GOT3 (cell line): ENCODE measurements at places on chromosomes 6 and 20.

- no peak for DNase-seq
Measured at GRCh38 chr6:167588920-167589614, 237.6 kb upstream of the AFDN start.

GRCh38 chr6:34237722-34238584 lies 1.3 kb downstream of the HMGA1 start:
- DNase-seq, result no peak

GRCh38 chr6:10268611-10269310 lies 146.1 kb downstream of the TFAP2A start:
- no peak for DNase-seq

- no peak for DNase-seq
Measured at GRCh38 chr6:169291646-169292337, 38.1 kb upstream of the THBS2 start.

- DNase-seq, result no peak
Measured at GRCh38 chr20:37274851-37275524, 13.4 kb upstream of the GHRH start.

- DNase-seq, result no peak
Measured at GRCh38 chr6:119584088-119584487, 234.5 kb upstream of the MAN1A1 start.

DNA sequence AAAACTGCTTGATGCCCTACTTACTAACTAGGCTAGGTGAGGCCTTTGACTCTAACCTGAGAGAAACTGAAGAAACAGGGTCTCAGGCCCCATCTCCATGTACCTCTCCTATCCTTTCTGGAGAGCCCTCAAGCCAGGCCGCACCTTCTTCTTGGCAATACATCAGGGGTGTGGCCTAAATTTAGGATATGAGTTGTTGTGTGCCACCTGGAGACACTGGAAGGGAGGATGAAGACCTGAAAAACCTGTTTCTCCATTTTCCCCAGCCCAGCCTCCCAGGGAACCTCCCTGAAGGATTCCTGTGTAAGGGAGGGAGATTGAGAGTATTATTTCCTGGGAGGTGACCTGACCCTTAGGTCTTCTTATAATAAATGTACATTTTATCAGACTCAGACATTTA lies 3.1 kb downstream of the LY6G6D start:
- no peak for DNase-seq

DNA sequence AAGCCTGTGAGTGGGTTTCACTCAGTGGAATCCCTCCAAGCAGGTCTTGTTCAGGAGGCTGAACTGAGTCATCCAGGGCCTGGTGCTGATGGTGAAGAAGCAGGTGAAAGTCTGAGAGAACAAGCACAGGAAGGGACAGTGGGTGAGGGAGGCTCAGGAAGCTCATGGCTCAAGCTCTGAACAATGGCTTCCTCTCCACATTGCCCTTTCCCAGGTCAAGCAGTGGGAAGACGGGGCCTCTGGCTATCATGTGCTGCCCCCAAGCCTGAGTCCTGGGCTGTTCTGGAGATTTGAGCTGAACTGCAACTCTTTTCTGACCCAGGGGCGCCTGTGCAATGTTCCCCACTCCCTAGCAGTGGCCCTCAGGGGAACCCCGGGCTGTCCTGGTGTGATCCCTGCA lies 3.4 kb downstream of the CST9L start:
- DNase-seq, result no peak

DNA sequence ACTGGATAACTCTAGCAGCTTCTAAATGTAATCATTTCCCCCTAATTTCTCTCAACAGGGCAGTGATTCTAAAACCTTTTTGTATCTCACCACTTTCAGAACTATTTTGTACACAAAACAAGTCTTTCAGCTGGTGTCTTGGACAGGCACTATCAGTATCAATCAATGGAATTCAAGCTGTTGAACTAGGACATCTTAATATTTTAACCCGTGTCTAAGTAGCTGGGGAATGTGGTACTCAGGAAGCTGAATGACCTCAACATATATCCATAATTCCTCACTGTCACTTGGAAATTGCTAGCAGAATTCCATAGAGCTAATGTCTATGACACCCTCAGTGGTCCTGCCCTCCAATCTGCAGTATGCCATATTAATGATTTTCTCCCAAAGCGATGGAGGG lies 24.5 kb downstream of the ADAT2 start:
- no peak for DNase-seq

DNA sequence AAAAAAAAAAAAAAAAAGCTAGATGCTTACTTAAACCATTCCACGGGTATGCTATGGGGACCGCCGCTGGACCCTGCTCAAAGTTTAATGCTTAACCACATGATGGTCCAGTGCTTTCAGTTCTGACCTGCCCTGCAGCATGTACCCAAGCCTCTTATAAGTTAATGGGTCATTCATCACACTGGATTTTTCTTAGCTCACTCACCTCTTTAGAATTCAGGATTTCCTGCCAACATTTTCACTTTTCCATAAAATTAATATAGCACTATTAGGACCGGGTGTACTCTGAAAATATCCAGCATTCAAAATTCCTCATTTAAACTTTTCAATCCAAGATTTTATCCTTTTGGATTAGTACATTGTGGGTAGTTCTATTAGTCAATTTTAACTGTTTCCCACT lies 140.8 kb downstream of the ALDH8A1 start:
- no peak for DNase-seq

GRCh38 chr20:12502443-12502842 lies 506.3 kb upstream of the SPTLC3 start:
- DNase-seq, result no peak

GRCh38 chr20:35304956-35305355 lies 12.7 kb upstream of the FAM83C start:
- no peak for DNase-seq

DNA sequence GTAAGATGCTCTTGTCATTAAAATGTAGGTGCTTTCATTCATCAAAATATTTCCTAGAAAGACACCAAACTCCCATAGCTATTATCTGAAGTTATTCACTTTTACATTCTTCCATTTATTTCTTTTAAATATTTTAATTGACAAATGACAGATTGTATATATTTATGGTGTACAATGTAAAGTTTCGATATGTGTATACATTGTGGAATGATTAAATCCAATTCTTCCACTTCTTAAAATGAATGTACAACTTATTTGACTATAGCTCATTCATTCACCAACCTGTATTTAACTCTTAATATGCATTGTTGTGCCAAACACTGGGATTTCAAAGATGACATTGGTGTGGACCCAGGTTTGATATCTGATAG lies 41.0 kb downstream of the CCN2 start:
- DNase-seq, result no peak

DNA sequence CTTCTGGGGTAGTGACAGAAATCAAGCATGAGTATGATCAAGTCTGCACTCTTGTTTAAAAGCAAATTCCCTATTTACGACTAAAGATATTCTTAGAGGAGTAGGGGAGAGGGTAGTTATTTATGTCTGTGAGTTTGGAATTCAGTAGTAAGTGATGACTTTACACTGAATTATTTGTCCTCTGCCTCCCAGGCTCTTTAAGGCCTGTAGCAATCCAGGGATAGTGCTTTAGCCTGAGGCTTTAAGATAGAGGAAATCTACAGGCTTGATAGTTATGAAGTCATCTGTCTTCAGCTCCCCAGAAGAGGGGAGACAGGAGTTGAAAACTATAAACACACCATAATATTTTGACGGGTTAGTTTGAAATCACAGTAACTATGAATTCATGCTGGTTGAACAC lies 664.5 kb downstream of the EPM2A start:
- no peak for DNase-seq

- DNase-seq, result no peak
Measured at GRCh38 chr6:52077180-52077884, 10.1 kb downstream of the PKHD1 start.

GRCh38 chr6:18262702-18263417 lies 1.5 kb downstream of the DEK start:
- DNase-seq, result no peak

DNA sequence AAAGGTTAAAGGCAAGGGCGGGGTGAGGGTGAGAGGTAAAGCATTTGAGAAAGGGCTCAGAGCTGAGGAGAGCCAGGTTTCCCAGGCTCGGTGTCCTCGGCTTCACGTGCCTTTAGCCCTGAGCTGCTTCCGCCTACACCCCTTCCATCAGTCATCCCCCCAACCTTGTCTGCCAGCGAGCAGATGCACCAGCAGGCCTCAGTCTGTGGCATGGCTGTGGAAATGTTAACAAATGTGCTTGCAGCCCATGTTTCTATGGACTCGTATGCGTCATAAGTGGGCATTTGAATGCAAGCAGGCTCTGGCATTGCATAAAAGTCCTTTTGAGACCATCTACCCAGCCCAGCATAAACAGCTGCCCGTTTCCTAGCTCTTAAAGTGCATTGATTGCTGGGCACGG lies 88.8 kb downstream of the SYNJ2 start:
- no peak for DNase-seq

DNA sequence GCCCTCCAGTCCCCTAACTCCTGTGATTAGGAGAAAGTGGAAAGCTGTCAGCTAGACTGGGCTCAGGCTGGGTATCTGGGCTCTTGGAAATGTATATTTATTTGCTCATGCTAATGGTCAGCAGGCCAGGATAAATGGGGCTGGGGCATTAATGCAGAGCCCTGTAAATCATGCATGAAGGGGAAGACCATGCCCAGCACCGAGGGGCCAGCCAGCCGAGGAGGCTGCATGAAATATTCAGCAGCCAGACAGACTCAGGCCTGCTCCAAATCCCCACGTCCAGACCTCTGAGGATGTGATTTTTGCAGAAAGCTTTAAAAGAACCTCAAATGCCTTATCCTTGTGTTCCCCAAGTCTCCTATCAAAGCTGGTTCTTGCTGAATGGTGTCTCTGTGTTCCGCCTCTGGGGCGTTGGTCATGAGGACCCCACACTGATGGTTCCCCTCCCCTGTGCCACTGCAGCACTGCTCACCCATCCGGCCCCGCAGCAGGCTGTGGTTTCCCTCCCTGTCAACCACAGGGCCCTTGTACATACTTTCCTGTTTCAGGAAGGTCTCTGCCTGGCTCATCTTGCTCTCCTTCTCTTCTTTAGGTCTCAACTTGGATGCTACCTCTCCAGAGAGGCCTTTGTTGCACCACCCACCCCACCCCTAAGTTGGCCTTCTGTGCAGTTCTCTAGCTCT lies 358.4 kb downstream of the CDH26 start:
- DNase-seq, result no peak

- DNase-seq, result no peak
Measured at GRCh38 chr6:10557913-10558312, 36.8 kb downstream of the GCNT2 start.

GRCh38 chr6:170471491-170471890 lies 81.6 kb downstream of the PSMB1 start:
- no peak for DNase-seq

DNA sequence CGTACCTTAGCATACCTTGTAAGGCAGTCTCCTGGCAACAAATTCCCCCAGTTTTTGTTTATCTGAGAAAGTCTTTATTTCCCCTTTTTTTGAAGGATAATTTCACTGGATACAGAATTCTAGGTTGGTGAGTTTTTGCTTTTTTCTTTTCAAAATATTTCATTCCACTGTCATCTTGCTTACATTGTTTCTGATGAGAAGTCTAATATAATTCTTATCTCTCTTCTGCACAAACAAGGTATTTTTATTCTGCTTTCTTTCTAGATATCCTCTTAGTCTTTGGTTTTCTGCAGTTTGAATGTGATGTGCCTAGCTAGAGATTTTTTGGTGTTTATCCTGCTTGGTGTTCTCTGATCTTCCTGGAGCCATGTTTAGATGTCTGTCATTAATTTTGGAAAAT lies 57.7 kb upstream of the EZR start:
- no peak for DNase-seq

GRCh38 chr20:17818187-17818586 lies 118.4 kb downstream of the BANF2 start:
- DNase-seq, result no peak

DNA sequence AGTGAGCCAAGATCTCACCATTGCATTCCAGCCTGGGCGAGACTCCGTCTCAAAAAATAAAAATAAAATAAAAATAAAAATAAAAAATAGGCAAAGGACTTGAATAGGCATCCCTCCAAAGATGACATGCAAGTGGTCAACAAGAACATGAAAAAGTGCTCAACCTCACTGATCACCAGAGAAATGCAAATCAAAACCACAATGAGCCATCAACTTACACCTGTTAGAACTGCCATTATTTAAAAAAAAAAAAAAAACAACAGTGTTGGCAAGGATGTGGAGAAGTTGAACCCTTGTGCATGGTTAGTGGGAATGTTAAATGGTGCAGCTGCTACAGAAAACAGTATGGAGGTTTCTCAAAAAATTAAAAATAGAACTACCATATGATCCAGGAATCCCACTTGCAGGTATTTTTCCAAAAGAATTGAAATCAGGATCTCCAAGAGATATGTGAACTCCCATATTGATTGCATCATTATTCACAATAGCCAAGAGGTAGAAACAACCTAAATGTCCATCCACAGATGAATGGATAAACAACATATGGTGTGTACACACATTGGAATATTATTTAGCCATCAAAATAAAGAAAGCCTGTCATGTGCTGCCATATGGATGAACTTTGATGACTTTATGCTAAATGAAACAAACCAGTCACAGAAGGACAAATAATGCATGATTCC lies 2.8 kb downstream of the C20orf203 start:
- DNase-seq, result no peak

GRCh38 chr6:28764014-28764723 lies 159.6 kb downstream of the TRIM27 start:
- no peak for DNase-seq

DNA sequence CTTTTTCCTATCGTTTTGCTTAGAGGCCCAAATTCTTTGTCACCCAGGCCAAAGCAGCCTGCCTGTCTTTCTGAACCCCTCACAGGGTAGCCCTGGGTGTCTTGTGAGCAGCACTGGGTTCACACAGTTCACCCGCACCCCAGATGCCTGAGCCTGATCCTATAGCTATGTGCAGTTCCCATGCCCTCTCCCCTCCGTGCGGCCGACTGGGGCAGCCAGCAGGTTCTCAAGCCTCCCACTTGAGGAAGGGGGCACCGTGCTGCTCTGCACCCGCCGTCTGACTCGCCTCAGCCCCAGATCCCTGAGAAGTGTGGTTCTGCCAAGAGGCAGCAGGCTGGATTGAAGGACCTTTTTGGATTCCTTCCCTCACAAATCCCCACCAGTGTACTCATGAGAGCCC lies 89.0 kb downstream of the PSMB1 start:
- no peak for DNase-seq

GRCh38 chr6:40931931-40932330 lies 107.1 kb downstream of the UNC5CL start:
- DNase-seq, result no peak

GRCh38 chr6:148263010-148263409 lies 79.6 kb upstream of the SASH1 start:
- DNase-seq, result no peak

DNA sequence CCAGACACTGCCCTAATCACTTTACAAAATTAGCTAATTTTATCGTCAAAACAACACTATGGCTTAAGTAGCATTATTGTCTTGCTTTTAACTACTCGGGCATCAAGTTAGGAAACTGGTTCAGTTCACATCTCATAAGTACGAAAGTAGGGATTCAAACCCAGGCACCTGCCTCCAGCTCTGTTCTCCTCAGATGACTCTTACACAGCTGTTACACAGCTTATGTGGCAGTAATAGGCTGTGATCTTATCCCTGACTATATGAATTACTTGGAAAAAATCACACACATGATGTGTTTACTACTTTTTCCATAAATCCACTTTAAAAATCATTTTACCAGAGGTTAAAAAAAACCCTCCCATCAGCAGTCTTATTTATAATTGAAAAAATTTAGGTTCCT lies 389.2 kb upstream of the FLRT3 start:
- no peak for DNase-seq
